Fibroblast of the aortic adventitia (primary cell): ENCODE measurements at places on chromosomes 5 and 9. TPM values are rescaled to one million over a fixed set of nuclear protein-coding genes. Genes with fewer than 3 reads are reported as not detected.

Gene RASGRF2
- total RNA-seq = 0.49 and 3.3 TPM in 2 replicates

Gene NTNG2
- total RNA-seq = 1.1 and 2.4 TPM in 2 replicates

Gene OR1Q1
- total RNA-seq = 0.81 TPM in 1 of 2 replicates, not detected in the other

Gene PCDHB10
- total RNA-seq = 0.36 and 0.41 TPM in 2 replicates

Gene GABRA1
- not detected in 2 replicates for total RNA-seq

Gene ARL14EPL
- total RNA-seq = 0.18 TPM in 1 of 2 replicates, not detected in the other

Gene FER
- total RNA-seq = 41.5 and 129 TPM in 2 replicates

Gene PCDHA13
- total RNA-seq = 0.08 TPM in 1 of 2 replicates, not detected in the other

Gene TLX3
- total RNA-seq = not detected in 2 replicates

Gene GPR150
- total RNA-seq = 0.27 and 0.98 TPM in 2 replicates

Gene ZNF366
- not detected in 2 replicates for total RNA-seq

Gene FUT7
- not detected in 2 replicates for total RNA-seq

Gene SLC25A2
- total RNA-seq = 0.72 TPM in 1 of 2 replicates, not detected in the other

Gene LMX1B
- not detected in 2 replicates for total RNA-seq

Gene RNF20
- 37.7 and 59.9 TPM in 2 replicates for total RNA-seq

Gene LRRC19
- not detected in 2 replicates for total RNA-seq

Gene TMOD1
- total RNA-seq = 0.16 and 0.18 TPM in 2 replicates

Gene OR2S2
- not detected in 2 replicates for total RNA-seq

Gene ABL1
- total RNA-seq = 55.5 and 73.3 TPM in 2 replicates

Gene SNCAIP
- total RNA-seq = 0.18 and 0.57 TPM in 2 replicates

Gene SGTB
- 6.1 and 16.4 TPM in 2 replicates for total RNA-seq

Gene GRM6
- not detected in 2 replicates for total RNA-seq

Gene PTPN3
- 0.99 and 2.0 TPM in 2 replicates for total RNA-seq

Gene IFNB1
- total RNA-seq = not detected in 2 replicates

Gene IFNE
- 4.5 and 18.3 TPM in 2 replicates for total RNA-seq

Gene COL5A1
- 171 and 188 TPM in 2 replicates for total RNA-seq

Gene LHX2
- total RNA-seq = not detected in 2 replicates

Gene ARL10
- total RNA-seq = 9.3 and 19.9 TPM in 2 replicates

Gene MAN2A1
- total RNA-seq = 62.3 and 63.9 TPM in 2 replicates

Gene IQGAP2
- total RNA-seq = 1.2 and 2.5 TPM in 2 replicates

Gene PLPP1
- total RNA-seq = 71.8 and 254 TPM in 2 replicates

Gene STPG3
- not detected in 2 replicates for total RNA-seq

Gene CSF2
- total RNA-seq = not detected in 2 replicates

Gene TRPM6
- total RNA-seq = under 0.01 and 0.16 TPM in 2 replicates

Gene SPATA31D4
- total RNA-seq = not detected in 2 replicates

Gene TEX48
- total RNA-seq = not detected in 2 replicates

Gene SLC6A7
- not detected in 2 replicates for total RNA-seq

Gene GABRG2
- not detected in 2 replicates for total RNA-seq

Gene BARHL1
- total RNA-seq = not detected in 2 replicates

Gene RAD23B
- total RNA-seq = 132 and 171 TPM in 2 replicates

Gene SLC6A3
- total RNA-seq = not detected in 2 replicates

Gene MLANA
- total RNA-seq = not detected in 2 replicates

Gene ZBED3
- total RNA-seq = 0.90 and 23.0 TPM in 2 replicates

Gene HSD17B3
- total RNA-seq = not detected in 2 replicates

Gene PCDHB11
- total RNA-seq = 0.08 and 0.27 TPM in 2 replicates
